ENCODE measurements at places on chromosomes 3 and 15.

DNA sequence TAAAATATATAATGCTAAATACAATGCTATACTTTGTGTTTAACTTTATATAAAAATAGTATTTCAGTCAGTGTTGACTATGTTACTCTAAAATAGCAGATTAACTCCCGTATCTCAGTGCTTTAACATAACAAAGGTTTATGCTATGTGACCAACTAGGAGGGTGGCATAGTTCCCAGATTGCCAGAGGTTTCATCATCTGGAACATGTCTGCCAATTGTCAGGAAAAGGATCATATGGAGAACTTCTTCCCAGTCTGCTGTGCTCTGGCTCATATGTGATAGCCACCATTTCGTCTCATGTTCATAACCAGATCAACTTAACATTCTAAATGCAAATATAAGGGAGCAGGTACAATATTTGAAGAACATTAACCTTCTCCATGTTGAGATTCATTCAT is 720.2 kb downstream of the MCTP2 start:
- no peak for DNase-seq

DNA sequence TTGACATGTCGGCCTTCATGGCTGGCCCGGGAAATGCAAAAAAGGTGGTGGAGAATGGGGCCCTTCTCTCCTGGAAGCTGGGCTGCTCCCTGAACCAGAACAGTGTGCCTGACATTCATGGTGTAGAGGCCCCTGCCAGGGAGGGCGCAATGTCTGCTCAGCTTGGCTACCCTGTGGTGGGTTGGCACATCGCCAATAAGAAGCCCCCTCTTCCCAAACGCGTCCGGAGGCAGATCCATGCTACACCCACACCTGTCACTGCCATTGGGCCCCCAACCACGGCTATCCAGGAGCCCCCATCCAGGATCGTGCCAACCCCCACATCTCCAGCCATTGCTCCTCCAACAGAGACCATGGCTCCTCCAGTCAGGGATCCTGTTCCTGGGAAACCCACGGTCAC is 23.1 kb upstream of the BSN start:
- DNase-seq = no peak

DNA sequence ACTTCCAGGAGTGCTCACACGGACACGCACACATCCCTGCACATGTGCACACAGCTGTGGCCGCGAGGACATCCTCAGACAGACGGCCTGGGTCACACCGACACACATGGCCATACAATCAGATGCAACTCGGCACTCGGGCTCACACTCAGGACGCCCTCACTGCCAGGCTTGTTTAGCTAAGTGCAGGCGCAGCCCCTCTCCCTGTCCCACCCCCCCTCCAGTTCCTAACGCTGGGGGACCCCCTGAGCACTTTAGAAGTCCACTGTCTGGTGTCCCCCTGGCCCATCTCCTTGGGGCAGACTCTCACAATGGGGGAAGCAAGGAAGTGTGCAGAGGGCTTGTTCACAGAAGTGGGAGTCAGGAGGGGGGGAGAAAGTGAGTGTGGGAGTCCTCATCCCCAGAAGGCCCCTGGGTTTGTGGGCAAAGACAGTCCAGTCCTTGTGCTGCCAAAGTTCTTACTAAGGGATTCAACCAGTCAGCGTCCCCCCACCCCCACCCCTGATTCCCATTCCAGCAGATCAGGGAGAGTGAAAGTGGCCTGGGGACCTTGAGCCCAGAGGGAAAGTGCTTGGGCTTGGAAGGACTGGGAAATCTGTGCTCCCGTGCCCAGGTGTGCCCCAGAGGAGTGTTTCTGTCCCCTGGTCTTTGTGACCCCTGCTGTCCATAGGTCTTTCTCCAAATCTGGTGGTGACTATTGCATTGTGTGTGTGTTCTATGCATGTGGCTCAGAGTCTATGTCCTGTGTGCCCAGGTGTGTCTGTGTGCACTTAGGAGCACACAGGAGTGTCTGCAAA is 767 bp upstream of the GATA2 start:
- DNase-seq = no peak

DNA sequence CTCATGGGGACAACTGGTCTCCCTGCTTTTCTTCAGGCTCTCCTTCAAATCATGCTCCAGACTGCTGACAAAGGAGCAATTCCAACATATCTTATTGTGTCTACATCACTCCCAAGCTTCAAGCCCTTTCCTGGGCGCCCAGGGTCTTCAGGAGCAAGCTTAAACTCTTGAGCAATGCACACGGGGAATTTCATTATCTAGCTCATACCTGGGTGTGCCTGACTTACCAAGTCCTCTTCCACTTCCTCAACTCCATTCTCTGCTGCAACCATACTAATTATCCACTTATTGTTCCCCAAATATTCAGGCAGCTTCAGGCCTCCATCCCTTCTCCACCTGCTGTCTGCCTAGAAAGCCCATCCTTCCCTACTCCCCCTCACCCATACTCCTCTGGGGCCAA is 50.6 kb downstream of the B3GNT5 start:
- DNase-seq = no peak

DNA sequence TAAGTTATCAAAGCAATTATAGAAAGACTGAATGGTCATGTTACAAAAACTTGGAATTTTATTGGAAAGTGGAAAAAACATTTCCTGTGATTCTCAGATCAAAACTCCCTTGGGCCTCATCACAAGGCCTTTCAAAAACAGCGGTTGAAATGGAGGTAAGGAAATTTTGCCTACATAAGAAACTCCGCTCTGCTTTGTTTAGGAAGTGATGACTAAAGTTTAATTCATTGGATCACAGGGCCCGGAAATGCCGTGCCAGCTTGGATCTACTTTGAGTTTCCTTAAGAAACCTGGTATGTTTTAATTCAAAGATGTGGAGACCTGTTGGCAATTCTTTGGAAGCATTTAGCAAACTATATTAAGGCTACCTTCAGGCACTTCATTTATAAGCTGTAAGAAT is 143.9 kb upstream of the MME start:
- no peak for DNase-seq

DNA sequence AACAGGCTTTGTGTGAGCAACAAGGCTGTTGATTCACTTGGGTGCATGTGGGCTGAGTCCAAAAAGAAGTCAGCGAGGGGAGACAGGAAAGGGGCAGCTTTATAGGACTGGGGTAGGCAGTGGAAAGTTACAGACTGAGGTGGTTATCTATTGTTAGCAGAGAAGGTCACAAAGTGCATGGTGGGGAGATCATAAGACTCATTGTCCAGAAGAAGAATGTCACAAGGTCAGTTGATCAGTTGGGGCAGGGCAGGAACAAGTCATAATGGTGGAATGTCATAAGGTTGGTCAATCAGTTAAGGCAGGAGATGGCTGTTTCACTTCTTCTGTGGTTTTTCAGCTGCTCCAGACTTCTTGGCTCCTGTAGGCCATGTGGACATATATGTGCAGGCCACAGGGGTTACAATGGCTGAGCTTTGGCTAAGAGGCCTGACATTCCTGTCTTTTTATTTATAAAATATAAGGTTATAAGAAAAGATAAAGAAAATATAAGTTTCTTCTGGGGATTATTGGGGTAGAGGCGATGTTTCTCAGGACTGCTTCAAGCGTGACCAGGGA is 69.5 kb upstream of the SNTN start:
- no peak for DNase-seq

DNA sequence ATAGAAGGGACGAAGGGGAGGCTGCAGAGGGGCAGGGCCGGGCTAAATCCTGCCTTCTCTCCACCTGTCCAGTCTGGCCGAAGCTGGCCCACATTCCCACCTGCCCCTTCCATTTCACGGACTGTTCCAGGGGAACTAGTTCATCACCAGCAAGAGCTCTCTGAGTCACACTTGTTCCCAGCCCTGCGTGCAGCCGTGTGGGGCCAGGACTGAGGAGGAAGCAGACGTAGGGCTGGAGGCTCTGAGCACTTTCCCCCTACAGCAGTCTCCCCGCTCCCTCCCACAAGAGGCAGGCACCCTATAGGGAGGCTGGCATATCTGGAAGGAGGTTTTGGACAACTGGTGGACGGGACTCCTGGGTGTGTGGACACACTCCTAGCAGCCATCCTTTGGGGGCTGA is 3.0 kb downstream of the ITIH4 start:
- DNase-seq = no peak

DNA sequence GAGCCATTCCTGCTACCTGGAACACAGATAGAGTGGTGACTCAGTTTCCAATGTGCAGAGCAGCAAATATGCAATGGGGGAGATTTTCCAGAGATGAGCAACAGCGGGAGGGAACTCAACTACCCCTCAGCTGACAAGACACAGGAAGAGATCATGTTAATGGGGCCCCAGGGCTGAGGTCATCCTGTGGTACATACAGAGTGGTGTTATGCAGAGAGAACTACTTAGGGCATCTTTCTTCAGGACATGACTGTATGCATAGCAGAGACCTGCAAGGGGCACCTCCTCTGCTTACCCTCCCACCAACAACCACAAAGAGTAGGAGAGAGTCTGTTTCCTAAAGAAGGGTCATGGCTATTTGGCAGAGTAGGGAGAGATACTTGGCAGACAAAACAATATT is 6.8 kb upstream of the TBC1D5 start:
- DNase-seq = no peak

DNA sequence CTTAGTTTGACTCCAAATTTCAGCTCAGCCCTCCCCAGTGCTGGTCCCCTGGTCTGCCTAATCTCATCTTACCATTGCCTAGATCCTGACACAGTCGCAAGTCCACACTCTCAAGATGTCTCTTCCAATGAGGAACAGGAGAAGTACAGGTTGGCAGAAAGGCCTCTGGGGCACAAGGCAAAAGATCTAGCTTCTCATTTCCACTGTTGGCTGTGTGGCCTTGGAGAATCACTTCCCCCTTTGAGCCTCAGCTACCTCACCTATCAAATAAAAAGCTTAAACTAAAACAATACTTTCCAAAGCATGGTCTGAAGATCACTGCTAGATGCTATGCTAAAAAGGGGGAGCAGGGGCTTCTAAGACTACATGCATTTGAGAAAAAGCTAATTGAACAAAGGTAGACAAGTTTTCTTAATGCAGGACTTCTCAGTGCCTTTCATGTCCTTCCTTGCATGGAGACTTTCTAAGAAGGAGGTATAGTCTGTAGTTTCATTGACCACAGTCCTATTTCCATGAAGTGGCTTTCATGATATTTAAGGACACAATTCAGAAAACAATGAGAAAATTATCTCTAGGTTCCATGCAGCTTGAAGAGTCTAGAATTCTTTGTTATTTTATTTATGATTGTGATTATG is 118.0 kb upstream of the RAD18 start:
- no peak for DNase-seq

DNA sequence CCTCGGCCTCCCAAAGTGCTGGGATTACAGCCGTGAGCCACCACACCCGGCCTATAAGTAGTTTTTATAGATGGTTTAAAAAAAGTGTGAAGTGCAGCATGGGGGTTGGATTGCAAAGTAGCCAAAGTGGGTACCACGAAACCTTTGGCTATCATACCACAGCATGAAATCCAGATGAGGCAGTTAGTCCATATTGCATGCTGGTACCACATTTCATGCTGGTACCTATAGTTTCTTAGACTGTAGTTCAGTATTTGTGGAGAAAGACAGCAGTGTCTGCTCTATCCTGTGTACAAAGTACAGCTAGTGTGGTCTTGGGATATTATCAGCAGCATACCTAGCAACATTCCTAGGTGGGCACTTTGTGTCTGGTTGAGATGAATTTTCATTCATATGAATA is 11.8 kb downstream of the ZNF609 start:
- DNase-seq = no peak

DNA sequence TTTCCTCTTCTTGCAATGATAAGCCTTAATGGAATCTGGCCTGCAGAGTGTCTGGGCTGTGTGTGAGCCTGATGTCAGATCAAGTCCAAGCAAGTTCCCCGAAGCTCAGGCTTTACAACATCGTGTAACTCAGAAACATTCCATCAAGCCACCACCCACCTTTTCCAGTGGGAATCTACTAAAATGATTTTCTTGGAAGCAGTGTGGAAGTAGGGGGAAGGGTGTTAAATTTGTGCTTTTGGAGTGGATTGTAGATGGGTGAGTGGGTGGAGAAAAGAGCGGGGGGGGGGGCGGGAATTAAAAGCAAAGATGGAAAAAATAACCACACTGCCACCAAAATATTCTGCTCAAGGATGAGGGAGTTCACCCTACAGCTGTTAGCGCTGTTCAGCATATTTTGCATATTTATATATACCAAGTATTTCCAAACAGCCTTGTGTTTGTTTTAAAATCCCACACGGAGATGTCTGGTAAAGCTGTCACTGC is 53.6 kb downstream of the VGLL3 start:
- no peak for DNase-seq

- DNase-seq = no peak
Measured at GRCh38 chr15:98503970-98504369, 144.4 kb upstream of the IGF1R start.

DNA sequence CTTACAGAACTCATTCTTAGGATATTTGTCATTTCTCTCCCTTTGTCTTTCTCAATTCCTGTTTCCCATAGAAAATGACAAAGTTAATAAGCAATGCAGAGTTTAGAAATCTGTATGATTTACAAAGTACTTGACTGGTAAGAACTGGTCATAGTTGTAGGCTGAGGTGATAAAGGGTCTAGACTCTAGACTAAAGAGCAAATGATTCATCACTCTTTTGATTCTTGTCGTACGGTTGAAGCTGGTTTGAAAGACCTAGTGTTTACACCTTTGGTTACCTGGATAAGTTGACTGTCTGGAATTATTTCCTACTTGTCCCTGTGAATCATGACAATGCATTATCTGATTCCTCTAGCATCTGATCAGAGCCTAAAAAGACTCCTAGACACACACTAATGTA is 58.9 kb upstream of the TP63 start:
- DNase-seq = no peak

DNA sequence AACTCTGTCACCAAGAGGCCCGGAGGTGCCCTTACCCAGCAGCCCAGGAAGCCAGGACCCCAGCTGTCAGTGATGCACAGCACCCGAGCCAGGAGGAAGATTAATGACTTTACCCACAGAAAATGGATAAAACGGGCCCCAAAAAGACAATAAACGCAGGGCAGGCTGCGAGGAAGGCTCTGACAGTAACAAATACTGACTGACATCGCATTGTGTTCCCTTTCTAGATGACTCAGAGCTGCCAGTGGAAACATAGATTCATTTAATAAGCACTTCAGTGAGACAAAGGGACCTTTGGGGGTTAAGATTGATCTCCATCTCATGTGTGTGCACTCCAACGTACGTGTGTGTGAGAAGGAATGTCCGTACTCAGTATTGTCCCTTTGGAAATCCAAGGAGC is 225.3 kb upstream of the PPP2R3A start:
- DNase-seq = no peak

DNA sequence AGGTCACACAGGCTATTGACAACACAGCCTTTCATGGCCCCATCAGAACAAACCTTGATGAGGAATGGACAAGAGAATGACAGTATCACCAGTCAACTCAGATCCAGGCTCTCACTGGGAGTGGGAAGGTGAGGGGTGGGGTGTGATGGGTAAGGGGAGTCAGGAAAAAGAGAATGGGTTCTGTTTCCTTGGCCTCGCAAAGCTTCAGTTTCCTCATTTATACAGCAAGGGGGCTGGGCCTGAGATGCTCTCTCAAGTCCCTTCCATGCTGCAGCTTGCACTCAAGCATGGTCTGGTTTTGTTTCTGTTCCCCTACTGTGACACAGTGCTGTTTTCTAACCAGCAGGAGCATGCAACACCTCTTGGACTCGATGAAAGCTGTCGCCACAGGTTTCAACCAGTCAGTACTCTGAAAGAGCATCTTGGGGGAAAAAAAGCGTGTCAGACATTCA is 65.7 kb upstream of the IL12A start:
- no peak for DNase-seq

GRCh38 chr3:114518206-114518808 is 224.5 kb downstream of the TIGIT start:
- DNase-seq = no peak
